ENCODE measurements at places on chromosomes 16 and 17.

DNA sequence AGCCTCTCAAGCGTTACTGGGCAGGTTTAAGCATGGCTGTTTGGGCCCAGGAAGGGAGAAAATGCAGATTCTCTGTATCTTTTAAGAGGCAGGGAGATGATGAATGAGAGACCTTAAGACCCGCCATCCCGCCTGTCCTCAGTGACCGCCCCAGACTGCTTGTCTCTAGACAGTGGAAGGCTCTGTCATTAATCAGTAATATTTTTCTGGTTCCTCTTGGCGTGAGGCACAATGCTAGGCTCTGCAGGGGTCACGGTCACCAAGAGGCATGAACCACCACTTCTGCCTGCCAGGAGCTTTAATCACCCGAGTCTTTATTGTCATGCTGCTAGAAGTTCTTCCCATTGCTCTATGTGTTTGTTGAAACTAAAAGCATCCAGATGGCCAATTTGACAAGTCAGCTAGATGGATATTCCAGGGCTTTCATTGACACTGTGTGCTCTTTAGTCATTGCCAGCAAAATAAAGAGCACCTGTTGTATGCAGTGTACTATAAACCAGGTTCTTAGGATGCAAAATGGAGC is 3.2 kb downstream of the SLC6A2 start:
- DNase-seq: no peak

DNA sequence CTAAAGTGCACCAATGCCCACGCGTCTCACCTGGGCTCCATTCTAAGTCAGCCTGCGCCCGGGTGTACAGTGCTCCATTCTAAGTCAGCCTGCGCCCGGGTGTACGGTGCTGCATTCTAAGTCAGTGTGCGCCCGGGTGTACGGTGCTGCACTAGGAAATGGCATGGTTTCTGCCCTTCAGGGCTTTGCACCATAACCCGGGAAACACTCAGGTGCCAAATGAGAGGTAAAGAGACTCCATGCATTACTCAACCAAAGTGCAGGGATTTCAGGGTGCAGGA is 29.2 kb upstream of the FASN start:
- no peak for DNase-seq

DNA sequence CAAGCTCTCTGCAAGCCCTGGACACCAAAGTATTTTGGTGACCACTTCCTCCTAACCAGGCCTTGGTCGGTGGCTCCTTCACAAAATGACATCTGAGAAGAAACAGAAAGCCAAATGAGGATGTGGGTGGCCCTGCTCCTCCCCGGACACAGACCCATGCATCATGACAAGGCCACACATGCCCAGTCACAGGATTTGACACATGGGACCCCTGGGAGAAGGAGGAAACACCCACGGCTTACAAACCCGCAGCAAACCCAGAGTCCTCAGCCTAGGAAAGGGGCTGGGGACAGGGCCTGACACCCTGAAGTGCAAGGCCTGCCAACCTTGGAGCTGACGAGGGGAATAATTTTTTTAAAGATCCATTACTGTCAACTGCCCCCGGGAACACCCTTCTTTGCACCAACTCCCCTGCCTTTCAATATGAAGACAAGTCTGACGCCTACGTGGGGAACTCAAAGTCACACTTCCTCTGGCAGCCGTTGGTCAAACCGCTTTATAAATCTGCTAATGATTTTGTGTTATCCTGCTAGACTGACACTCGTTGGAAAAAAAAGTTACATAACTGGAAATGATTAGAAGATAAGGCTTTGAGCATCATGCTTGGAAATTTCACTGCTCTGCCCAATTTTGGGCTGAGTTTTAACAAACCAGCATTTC is 41.3 kb downstream of the GAS7 start:
- no peak for DNase-seq

- peak; percentile 36 for DNase-seq
These were observed 40.1 kb upstream of the RPL38 start for GRCh38 chr17:74163271-74163821.

GRCh38 chr16:11611871-11612664 is 25.3 kb upstream of the LITAF start:
- no peak for DNase-seq

DNA sequence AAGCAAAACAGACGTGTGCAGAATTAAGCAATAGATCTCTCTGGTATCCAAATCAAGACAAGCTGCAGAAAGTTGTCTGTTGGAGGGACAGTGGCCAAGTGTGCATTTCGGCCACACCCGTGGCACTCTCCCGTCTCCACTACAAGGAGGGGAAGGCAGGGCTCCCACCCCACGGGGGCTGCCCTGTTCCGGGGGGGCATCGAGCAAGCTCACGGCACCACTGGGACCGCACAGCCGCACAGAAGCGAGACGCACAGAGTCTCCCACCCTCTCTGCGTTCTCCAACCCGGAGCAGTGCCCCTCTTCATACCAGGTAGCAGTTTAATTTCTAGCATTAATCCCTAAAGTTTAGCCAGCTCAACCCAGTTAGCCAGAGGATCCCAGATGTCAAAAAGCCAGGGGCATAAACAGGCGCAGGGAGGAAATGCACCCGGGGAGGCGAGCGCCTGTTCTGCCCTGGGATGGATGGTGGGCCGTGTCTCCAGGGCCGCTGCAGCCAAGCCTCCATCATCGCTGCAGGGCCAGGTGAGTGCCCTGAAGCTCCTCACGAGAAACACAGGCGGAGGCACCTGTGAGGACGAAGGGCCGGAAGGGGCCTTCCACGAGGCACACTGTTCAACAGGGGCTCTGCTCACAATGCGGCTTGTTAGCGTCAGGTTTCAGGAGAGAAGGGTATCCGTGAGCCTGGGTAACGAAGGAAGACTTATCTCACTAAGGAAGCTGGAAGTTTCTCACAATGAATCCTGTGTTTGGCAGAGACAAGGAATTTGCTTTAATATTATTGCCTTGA is 42.1 kb upstream of the METRNL start:
- DNase-seq: no peak

- no peak for DNase-seq
These were observed 72.9 kb downstream of the IL21R start for GRCh38 chr16:27474921-27475320.

DNA sequence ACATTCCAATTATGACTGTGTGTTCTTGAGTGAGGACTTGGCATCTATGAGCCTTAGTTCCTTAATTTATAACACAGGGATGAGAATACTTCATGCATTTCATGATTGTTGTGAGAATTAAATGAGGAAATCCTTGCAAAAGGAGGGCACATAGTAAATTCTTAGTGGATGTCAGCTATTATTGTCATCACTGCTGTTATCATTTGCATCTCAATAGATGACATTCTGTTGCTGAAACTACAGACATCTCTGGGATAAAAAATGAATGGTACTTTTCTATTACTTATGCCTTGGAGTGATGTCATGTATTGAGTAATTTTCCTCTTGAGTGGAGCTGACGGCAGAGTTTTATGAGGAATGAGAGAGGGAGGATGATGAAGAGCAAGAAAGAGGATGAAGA is 184.4 kb upstream of the CDH11 start:
- no peak for DNase-seq

GRCh38 chr17:82866590-82867191 is 26.9 kb upstream of the ZNF750 start:
- DNase-seq: no peak

DNA sequence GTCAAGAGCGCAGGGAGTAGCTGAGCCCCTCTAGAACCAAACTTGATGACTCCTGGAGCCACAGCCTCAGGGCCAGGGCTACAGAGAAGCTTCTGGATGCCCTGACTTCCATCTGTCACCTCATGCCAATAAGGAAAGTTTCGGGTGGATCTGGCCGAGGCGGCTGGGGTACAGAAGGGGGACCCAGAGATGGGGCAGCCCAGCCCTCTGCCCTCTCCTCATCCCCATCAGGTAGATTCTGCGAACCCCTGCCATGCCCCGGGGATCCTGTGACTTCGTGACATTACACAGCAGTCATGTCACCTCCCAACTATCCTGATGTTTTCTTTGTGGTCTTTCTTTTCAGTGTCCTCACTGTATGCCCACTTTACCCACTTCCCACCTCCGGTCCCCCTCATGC is 114.4 kb downstream of the CCDC182 start:
- DNase-seq: no peak

GRCh38 chr17:12599186-12599920 is 66.3 kb upstream of the MYOCD start:
- DNase-seq: no peak

- DNase-seq: no peak
These were observed 73.4 kb downstream of the HELZ start for GRCh38 chr17:67171560-67171959.

DNA sequence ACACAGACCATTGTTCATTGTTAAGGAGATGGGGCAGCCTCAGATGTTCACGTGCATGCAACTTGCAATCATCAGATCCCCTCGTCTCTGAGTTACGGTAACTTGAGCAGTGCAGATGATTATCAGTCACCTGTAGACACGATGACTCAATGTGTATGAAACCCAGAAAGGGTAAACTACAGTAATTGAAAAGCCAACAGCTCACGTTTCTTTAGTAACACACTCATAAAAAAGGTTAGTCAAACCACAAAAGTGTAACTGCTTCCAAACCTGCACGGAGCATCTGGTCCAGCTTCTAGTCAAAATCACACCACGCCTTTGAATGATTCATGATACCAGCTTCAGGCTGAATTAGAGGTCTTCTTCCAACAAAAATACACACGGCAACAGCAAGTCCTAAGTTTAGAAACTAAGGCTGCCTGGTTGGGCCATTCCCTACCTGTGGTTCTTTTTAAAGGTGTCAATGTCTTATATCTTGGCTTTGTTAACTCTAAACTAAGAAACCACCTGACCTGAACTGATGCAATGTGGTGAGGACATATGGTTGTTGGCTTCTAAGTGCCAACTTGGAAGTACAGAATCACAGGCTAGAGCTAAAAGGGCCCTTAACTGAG is 32.3 kb downstream of the GRB7 start:
- no peak for DNase-seq

- DNase-seq: no peak
These were observed 20.7 kb downstream of the CD7 start for GRCh38 chr17:82296511-82297279.

DNA sequence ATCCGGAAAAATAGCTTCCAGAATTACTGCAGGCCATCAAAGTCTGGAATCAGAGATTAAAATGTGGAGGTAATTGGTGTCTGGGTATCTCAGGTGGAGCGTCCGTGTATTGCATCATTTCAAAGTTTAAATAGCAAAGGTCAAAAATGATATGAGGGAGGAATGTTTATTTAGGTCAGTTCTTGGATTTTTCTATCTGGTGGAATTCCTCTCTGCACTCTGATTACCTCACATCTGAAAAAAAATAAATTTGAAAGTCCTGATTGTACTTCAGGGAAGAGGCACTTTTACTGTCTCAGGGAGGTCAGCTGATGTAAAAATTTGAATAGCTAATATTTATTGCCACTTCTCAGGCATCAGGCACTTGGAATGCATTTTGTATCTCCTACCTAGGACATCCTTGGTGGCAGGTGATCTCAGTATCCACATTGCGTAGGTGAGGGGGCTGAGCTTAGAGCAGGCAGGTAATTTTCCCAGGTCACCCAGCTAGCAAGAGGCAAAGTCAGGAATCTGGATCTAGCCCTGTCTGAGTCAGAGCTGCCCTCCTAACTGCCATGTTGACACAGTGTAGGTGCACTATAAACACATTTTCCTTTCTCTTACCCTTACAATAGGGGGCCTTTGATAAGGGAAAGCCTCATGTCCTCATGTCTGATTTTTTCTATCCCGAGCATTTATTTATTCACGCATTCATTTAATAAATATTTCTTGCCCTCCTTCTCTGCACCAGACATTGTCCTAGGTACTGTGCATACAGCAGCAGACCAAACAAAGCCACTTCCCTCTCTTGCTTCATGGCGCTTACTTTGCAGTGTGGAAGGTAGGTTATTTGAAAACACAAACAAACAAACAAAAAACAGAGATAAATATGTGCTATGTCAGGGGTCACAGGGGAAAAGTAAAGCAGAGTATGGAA is 454.3 kb downstream of the HAPSTR1 start:
- DNase-seq: no peak

- no peak for DNase-seq
These were observed 18.4 kb upstream of the CIBAR2 start for GRCh38 chr16:85130705-85131028.

- DNase-seq: peak; percentile 84
These were observed 10.2 kb upstream of the EEF2K start for GRCh38 chr16:22195695-22196558.

GRCh38 chr16:89049484-89050118 is 44.1 kb upstream of the ACSF3 start:
- no peak for DNase-seq

- no peak for DNase-seq
These were observed 22.0 kb downstream of the GOSR2 start for GRCh38 chr17:46944931-46945330.

DNA sequence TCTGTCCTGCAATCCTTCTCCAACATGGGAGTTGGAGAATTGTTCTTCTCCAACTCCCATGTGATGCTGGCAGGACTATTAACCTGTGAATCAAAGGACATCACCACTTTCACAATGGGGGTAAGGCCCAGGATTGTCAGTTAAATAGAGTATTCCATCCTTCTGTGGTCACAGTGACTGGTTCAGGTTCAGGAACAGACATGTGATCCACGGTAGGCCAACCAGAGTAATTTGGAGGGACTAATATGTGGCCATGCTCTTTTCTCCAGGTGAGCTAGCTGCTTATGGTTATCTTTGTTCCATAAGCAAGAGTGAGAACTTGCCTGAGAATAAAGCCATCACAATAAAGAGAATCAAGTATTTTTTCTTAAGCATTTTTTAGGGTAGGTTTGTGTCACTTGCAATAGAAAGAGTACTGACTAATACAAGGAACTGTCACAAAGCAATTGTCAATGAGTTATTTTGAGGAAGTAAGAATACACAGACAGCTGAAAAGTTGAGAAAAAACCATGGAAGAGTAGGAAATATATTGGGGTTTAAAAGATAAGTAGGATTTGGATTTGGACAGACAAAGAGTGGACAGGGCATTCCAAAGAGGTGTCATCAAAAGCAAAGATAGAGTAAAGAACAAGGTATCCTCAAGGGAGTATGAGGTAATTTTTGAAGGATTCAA is 63.4 kb downstream of the BRIP1 start:
- no peak for DNase-seq

- no peak for DNase-seq
These were observed 399.5 kb upstream of the TNRC6C start for GRCh38 chr17:77558846-77559626.

DNA sequence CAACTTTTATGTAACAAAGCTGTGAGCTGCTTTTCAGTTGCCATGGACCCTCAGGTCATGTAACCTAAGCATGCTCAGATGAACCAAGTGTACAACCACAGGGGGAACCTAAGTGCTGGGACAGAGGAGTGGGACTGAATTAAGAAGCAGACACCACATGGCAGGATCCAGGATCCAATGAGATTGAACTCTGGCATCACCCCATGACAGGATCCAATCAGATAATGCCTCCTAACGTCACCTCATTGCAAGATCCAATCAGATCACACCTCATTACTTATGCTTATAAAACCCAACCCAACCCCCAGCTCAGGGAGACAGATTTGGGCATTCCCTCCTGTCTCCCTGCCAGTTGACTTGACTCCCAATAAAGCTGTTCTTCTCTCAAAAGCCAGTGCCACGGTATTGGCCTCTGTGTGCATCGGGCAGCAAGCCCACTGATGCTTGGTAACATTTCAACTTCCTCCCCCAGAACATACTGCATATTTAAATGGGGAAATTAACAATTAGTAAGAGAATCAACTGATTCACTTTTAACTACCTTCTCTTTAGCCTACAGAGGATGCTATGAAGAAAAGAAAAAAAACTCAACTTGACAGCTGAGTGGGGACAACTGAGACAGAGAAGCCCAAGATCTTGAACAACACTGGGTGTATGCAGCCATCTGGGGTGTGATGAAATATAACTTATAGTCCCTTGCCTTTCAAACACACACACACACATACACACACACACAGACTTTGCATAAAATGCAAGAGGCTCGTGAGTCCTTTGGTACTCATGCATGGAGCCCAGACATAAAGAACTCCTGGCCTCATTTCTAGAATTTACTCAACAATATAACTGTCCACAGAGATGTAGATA is 148.4 kb downstream of the SLC39A11 start:
- peak; percentile 94 for DNase-seq
